ENCODE measurements at places on chromosomes 4 and X.

GRCh38 chr4:42391981-42392380, 5.3 kb upstream of the SHISA3 start:
- DNase-seq: no peak

- peak; percentile 69 for DNase-seq
Observed at GRCh38 chr4:145679520-145679919, 426 bp upstream of the C4orf51 start.

GRCh38 chr4:60938181-60938580, 261.9 kb upstream of the ADGRL3 start:
- no peak for DNase-seq

GRCh38 chrX:476724-477075, 90.0 kb upstream of the PPP2R3B start:
- DNase-seq: no peak

DNA sequence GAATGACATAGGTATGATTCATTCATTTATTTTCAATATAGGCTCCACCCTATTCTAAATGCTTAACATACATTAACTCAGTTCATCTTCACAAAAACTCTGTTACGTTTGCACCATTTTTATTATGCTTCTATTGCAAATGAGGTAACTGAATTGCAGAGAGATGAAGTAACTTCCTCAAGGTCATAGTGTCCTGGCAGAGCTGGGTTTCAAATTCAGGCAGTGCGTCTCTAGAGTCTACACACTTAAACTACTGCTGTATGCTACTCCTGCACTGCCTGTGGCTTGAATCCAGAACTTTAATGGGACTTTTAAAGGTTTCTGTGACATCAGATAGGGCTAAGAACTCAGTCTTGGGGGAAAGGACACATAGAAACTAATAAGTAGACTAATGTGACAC, 413.4 kb downstream of the UBE2NL start:
- no peak for DNase-seq

DNA sequence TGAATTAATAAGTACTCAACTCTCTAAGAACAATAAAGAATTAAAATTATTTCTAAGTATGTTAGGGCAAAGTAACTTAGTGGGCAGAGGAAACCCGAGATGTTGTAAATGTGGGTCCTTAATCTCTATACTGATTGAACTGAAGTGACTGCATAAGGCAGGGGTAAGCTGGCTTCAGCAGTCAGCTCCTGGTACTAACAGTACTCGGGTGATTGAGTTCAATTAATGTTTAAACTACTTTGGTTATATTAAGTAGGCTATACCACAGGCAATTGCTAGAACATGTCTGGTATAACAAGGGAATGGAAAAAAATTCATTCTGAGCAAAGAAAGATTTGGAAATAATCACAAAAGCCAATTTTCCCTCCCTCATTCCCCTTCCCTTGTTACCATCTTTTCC, 90.7 kb downstream of the LNX1 start:
- DNase-seq: no peak

GRCh38 chr4:36281384-36282106, at the start of gene DTHD1:
Gene DTHD1 (plus strand): TSS chr4:36281616. CDS start chr4:36281759, 143 bp downstream.
- DNase-seq: no peak

GRCh38 chr4:68218044-68218443, 27.4 kb downstream of the TMPRSS11B start:
- no peak for DNase-seq

DNA sequence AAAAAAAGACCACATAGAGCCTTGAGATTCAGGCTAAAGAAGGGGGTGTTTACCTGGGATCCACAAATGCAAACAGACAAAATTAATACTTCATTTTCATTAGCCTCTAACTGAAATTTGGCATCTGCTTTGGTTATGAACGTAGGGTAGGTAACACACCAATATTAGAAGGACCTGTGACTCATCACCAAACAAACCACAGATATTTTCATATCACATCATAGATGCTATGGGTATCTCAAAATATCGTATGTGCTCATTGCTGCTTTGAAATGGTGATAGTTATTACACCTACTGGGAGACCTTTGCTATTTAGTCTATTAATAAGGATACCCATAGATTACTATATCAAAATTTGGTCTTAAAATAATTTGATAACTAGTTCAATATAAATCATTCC, 180.6 kb upstream of the MAP3K15 start:
- DNase-seq: no peak

- no peak for DNase-seq
Observed at GRCh38 chr4:90546114-90546513, 418.9 kb downstream of the CCSER1 start.

DNA sequence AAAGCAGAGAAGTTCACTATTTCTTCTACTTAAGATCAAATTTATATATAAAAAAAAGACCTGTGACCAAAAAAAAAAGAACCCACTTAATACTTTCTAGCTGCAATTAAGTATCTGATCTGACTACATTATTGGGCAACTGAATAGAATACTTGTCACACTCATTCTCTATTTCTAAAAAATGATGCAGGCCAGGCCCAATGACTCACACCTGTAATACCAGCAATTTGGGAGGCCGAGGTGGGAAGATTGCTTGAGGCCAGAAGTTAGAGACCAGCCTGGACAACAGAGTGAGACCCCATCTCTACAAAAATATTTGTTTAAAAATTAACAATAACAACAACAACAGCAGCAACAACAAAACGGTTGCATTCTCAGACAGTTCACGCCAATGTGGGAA, 108.8 kb upstream of the BMP2K start:
- DNase-seq: no peak

- DNase-seq: peak; percentile 78
Observed at GRCh38 chrX:44675362-44676024, 132.8 kb upstream of the FUNDC1 start.

DNA sequence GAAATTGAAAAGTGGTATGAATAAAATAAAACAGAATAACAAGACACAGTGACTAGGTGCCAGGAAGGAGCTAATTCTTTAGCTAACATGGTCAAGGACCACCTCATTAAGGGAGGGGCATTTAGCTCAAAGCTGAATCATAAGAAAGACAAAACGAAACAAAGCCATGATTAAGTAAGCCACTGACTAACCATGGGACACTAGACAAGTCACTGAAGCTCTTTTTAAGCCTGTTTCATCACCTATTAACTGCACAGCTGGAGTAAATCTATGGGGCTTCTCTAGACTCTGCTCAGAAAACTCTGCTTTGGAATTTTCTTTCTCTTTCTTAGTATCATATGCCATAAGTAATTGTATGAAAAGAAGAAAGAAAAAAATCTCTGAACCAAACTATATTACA, 49.8 kb upstream of the C1QTNF7 start:
- DNase-seq: no peak

- DNase-seq: no peak
Observed at GRCh38 chr4:106816496-106816895, 219.6 kb downstream of the DKK2 start.

DNA sequence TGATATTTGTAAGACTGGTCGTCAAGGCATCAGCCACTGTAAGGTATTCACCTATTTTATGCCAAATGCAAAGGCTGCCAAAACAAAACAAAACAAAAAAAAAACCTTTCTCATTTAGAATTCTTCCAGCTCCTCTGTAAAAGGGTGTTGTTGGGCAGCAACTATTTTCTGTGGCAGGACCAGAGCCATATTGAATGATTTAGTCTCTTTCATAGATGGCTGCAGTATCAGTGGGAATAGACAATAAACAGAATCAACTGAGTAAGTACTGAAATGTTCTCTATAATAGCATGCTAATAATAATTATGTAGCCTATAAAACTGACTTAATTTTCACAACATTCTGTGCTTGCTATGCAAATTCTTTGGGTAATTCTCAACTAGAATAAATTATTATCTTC, 389.7 kb upstream of the PABPC4L start:
- no peak for DNase-seq

DNA sequence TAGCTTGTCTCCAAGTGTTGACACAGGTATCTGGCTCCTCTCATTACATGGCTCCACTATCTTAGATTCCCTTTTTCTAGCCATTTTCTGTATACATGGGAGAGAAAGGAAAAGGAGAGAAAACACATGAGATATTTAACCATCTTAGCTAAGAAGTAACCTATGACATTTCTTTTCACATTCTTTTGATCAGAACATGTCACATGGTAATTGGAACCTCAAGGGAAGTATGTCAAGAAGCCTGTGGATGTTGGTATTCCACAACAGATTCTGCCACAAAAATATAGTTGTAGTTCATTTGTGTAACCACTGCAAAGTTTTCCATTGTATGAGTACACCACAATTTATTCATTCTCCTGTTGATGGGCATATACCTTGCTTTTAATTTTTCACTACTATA, 18.7 kb upstream of the GABRB1 start:
- DNase-seq: no peak

DNA sequence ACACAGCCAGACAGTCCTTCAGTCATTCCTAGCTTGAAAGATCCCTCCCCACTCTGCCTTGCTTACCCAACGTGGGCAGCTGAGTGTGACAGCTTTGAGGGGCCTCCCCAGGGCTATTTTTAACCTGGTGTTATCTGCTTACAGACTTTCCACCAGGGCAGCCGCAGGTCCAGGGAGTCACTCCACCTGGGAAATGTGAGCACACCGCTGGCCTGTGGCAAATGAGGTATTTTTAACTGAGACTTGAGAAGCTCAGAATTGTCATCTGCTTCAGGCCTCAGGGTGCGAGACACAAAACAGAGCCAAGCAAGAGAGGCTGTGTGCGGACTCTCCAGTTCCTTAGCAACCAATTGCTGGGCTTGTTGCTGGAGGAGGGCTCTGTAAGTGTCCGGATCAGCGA, 13.0 kb downstream of the CORIN start:
- DNase-seq: no peak

DNA sequence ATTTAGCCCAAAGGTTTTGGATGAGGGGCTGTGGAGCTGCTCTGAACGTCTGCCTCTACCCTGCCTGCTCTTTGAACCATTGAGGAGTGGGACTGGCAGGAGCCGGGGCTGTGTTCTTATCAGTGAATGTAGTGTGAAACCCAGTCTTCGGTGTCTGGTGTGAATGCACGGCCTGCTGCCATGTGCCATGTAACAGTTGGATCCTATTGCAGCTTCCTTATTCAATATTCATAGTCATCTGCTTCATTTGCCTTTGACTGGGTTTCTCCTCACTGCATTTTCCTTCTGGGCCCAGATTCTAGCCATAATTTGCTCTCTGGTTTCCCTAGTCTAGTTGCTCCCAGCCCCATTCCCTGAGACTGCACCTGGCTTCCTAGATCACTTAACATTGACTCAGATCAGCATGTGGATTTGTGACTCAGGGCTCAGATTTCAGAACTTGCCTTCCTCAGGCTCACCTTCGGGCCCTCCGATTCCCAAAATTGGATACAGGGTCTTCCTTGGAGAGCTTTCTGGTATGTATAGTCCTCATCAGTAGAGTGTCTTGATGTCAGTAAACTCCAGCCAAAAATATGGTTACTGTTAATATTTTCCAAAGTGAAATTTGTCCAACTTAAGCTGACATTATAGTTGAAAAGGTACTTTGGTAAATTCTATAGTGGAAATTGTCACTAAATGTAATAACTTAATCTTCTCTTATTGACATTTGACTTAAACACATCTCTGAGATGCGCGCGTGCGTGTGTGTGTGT, 94.0 kb upstream of the DDIT4L start:
- no peak for DNase-seq

DNA sequence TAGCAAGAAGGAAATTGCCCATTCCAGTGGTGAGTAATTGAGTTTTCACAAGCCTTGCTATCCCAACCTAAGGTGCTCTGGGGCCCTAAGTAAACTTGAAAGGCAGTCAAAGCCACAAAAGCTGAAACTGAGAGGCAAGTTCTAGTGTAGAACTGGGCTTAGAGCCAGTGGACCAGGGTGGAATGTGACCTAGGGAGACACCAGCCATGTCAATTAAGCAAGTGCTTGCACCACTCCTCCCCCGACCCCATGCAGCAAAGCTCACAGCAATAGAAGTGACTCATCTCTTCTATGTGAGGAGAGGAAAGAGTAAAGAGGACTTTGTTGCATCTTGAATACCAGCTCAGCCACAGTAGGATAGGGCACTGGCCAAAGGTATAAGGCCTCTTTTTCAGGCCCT, 486.1 kb upstream of the POU3F4 start:
- DNase-seq: no peak

Measured in AG09319 (cell line).